KBM-7 (cell line): ENCODE measurements at places on chromosomes 12 and 14.
A peak's percentile ranks its signal among the peaks of the same experiment; 100 is the strongest.

DNA sequence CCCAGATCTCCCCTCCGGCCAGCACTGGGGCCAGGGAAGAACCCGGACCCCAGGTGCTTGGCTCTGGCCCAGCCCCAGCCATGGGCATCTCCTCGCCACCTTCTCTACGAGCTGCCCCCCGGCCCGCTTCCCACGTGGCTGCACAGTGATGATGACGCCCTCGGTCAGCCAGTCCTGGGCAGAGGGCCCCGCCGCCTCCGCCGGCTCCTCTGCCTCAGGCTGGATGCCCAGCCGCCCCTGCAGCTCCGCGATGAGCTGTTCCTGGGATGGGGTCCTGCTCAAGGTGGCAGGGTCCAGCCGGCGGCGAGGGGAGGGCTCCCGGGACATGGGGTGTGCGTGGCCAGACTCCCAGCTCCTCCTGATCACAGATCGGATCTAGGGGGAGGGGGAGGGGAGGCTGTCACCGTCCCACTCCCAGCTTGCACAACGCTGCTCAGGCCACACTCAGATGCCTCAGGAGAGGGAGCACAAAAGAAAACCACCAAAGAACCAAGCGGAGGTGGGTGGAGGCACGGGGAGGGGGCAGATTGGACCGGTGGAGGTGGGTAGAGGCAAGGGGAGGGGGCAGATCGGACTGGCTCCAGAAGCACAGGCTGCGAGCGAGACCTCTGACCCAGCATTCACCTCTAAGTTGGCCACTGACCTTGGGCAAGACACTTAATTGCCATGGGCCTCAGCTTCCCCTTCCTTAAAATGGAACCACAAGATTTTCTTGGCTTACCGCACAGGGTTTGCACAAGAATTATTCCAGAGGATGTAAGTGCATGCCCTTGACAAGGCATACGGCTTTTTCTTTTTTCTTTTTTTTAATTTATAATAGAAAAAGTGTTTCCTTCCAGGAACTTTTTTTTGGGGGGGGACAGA lies 16.1 kb upstream of the RPLP0 start:
- DNase-seq: no peak

DNA sequence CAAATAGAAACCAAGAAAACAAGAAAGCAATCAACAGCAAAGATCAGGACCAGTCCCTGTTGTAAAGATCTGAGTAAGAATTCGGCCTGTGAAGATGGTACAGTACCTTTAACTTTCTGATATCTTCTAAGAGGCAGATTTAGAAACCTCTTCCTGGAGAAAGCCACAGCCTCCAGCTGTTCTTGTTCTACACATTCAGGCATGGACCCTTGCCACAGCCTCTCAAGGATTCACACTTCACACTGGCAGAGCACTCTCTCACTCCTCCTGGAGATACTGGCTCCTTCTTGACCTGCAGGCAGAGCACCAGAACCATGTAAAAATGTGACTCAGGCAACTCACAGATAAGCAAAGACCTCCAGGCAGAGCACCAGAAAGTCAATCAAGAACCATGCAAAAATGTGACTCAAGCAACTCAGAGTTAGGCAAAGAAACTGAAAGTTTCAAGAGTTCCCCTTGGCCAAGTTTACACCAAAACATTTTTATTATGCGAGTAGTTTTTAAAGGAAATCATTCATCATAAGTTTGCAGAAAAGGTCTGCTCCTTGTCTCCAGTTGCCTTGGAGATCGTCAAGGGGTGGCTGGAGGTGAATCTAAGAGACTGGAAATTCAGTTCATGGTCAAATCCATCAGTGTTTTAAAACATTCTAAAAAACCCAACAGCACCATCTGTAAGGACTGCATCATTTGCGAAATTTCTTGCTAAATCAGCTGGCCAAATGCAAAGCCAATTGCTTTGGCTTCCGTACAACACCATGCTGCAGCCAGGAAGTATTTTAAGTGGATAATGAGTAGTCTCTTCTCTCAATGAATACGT lies 119.3 kb upstream of the MDM1 start:
- DNase-seq: peak; percentile 23

GRCh38 chr14:94163796-94164195 lies 10.3 kb upstream of the PPP4R4 start:
- DNase-seq: peak; percentile 42

- DNase-seq: no peak
Measured at GRCh38 chr14:91681118-91681517, 50.8 kb downstream of the CATSPERB start.

DNA sequence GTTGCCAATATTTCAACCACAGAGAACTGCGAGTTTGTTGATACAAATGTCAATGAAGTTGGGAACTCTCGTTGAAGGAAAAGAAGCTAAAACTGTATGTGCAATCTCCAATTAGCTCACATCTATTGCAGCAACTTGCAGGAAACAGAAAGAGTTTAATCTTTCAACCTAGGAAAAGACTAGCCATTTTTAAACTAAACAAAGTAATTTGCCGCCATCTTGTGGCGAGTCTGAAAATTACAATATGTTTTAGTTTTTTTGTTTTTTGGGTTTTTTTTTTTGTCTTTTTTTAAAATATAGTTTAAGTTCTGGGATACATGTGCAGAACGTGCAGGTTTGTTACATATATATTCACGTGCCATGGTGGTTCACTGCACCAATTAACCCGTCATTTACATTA lies 131.2 kb upstream of the FOXG1 start:
- peak; percentile 56 for DNase-seq

DNA sequence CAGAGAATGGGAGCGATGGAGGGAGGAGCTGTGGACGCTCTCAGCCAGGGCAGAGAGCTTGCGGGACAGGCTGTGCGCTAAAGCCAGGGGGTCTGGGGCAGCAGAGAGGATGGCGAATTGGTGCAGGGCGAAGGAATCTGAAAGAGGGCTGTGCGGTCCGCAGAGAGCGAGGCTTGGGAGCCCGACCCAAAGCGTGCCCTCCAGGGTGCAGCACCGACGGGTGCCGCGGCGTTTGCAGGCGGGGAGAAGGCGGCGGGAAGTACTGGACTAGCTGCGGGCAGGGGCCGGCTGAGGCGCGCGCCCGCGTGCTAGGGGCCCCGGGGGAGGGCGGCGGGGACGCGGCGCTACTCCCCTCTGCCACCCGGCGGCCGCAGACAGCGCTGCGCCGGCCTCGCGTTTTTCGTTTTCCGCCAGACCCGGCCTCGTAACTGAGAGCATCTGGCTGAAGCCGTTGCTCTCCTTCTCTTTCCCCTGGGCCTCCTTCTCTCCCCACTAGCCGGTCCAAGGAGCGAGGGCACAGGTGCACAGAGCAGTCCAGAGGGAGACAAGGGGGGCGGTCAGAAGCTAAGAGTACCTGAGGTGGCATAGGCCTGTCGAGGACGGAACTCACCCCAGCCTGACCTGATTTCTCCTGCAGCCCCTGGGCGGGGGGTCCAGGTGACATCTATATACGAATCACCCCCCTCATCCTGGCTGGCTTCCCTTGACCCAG lies 24.9 kb downstream of the SLC6A12 start:
- peak; percentile 68 for DNase-seq

GRCh38 chr12:16984484-16984883 lies 378.5 kb upstream of the LMO3 start:
- DNase-seq: no peak

DNA sequence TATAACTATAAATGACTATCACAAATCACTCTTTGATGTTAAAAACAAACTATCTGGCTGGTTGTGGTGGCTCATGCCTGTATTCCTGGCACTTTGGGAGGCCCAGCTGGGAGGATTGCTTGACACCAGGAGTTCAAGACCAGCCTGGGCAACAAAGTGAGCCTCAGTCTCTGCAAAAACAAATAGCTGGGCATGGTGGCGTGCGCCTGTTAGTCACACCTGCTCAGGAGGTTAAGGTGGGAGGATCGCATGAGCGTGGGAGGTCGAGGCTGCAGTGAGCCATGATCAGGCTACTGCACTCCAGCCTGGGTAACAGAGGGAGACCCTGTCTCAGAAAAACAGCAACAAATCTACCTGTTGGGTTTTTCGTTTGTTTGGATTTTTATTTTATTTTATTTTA lies 5.4 kb downstream of the TXNRD1 start:
- DNase-seq: no peak

DNA sequence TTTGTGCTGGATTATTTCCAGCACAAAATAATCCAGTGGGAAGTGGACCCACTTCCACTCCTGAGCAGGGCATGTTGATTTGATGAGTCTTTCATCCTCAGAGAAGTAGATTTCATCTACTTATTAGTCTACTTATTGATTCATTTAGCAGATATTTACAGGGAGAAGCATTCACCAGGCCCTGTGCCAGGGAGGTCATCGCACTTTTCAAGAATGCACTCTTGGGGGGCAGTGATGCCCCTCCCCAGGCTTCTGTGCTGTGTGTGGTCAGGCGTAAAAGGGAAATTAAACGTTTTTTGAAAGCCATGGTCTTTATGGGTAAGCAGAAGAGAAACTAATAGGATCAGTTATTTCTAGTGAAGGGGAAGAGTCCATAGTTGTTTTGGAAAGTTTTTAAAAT lies 610.7 kb upstream of the TMEM132C start:
- no peak for DNase-seq

GRCh38 chr14:38056270-38056669 lies 151.4 kb upstream of the SSTR1 start:
- DNase-seq: no peak

- peak; percentile 69 for DNase-seq
Measured at GRCh38 chr12:6563448-6564050, 4.5 kb downstream of the NOP2 start.

DNA sequence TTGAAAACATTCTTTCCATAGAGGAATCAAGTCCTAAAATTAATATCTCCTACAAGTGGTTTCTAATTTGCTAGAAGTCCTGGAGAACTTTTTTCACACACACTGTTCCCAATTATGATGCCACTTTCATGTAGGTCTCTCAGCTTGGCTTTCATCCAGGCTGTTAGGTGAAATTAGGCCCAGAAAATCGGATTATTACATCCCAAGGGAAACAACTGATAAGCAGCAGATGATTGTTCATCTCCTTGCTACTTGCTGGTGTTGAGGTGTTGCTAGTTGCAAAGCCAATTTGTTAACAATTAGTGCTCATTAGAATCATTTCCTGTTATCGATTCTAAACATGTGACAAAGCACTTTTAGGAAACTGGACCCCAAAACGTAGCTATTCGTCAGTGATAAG lies 248.0 kb downstream of the PDZRN4 start:
- no peak for DNase-seq

- no peak for DNase-seq
Measured at GRCh38 chr14:57487771-57488170, 5.9 kb downstream of the CCDC198 start.

GRCh38 chr12:98901189-98901588 lies 256.1 kb downstream of the APAF1 start:
- no peak for DNase-seq
